ENCODE measurements at places on chromosomes 13 and 19.

DNA sequence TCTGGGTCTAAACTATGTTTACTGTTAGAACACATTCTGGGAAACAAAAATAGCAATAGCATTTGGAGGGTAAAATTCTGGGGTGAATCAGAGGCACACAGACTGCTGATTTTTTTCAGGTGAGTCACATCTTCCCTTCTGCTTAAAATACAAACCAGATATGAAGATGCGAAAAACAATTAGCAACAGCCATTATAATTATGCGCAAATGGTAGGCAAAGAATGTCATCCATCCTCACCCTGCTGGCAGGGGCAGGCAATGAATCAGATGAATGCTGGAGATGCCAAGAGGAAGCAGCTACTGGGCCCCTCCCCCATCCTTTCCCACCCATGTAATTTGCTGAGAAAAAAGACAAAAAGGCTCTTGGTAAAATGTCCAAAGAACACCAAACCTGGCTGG is 282.9 kb downstream of the KLF5 start:
- DNase-seq, result no peak

DNA sequence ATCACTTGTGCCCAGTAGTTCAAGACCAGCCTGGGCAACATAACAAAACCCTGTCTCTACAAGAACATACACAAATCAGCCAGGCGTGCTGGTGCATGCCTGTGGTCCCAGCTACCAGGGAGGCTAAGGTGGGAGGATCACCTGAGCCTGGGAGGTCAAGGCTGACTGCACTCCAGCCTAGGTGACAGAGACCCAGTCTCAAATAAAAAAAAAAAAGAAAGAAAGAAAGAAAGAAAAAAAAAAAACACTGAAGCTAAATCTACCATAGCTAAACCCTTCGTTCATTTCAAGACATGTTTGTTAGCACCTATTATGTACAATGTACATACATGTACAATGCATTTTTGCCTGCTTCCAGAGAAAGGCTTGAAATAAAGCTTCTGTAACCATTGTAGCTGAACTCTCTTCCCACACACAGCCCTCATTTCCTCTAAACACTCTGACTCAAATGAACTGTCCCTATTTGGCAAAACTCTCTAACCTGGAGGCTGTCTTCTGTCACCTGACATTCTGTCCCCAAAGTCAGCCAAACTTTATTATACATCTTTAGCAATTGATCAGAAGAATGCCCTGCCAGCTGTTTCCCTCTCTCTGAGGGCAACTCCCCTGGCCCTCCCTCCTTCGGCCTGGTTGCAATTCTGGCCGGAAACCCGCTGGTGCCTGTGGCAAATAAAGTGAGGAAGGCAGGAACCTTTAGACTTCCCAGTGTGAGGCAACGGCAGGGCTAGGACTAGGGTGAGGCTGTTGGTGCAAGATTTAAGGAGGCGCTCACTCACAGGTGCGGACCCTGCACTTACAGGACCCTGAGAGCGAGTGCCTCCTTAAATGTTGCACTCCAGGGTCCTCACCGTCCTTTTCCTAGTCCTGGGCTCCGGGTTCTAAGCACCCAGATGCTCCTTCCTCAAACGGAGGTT is 1.8 kb downstream of the ETHE1 start:
- no peak for DNase-seq

- no peak for DNase-seq
Observed at GRCh38 chr13:72145383-72145782, 278.4 kb upstream of the DACH1 start.

GRCh38 chr13:36789061-36789460 is 30.0 kb upstream of the RFXAP start:
- DNase-seq, result no peak

- peak; percentile 78 for DNase-seq
Observed at GRCh38 chr19:12796146-12797071, 5.1 kb downstream of the JUNB start.

DNA sequence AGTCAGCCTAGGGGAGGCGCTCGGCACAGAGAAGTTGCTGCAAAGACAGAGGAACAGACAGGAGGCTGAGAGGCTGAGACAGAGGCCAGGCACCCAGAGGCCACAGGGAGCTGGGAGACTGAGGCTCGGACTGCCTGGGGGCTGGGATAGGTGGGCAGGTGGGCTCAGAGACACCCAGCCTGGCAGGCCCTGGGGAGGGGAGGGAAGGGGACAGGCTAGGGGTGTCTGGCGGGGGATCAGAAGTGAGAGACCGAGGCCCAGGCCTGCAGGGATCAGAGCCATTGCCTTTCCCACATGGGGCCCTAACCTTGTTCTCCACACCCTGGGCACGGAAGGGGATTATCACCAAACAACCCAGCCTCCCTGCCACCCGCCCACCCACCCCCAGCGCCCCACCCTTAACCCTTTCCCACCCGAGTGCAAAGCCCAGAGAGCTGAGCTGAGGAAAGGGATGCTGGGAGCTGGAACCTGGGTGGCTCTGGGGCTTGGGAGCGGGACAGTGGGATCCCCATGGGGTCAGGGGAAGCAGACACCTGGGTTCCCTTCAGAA is 1.3 kb downstream of the NTN5 start:
- DNase-seq, result no peak

DNA sequence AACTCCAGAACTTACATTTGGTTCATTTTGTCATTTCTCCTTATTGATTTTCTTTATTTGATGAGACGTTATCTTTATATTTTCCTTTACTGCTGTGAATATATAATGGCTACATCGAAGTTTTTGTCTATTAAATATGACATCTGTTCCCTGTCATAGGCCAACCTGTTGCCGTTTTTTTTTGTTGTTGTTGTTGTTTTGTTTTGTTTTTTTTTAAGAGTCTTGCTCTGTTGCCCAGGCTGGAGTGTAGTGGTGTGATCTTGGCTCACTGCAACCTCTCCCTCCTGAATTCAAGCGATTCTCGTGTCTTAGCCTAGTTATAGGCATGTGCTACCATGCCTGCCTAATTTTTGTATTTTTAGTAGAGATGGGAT is 29.4 kb downstream of the ZNF780B start:
- no peak for DNase-seq

DNA sequence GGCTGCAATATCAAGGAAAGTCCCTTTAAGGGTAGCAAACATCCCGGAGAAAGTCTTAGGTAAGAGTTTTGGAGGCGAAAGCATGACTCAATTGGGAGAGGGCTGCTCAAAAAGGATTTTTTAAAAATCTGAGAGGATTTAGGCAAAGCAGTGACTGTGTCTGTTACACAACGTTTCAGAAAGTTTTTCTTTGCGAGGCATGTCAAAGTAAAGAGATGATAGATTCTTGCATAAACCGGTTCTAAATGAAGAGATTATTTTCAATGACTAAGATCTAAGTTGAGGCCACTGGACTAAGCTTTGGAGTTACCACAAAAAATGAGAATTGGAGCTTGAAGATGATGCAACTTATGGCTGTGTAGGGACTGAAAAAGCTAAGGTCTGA is 43.7 kb upstream of the ENOX1 start:
- no peak for DNase-seq

GRCh38 chr13:79194727-79195126 is 211.3 kb downstream of the RBM26 start:
- DNase-seq, result no peak

DNA sequence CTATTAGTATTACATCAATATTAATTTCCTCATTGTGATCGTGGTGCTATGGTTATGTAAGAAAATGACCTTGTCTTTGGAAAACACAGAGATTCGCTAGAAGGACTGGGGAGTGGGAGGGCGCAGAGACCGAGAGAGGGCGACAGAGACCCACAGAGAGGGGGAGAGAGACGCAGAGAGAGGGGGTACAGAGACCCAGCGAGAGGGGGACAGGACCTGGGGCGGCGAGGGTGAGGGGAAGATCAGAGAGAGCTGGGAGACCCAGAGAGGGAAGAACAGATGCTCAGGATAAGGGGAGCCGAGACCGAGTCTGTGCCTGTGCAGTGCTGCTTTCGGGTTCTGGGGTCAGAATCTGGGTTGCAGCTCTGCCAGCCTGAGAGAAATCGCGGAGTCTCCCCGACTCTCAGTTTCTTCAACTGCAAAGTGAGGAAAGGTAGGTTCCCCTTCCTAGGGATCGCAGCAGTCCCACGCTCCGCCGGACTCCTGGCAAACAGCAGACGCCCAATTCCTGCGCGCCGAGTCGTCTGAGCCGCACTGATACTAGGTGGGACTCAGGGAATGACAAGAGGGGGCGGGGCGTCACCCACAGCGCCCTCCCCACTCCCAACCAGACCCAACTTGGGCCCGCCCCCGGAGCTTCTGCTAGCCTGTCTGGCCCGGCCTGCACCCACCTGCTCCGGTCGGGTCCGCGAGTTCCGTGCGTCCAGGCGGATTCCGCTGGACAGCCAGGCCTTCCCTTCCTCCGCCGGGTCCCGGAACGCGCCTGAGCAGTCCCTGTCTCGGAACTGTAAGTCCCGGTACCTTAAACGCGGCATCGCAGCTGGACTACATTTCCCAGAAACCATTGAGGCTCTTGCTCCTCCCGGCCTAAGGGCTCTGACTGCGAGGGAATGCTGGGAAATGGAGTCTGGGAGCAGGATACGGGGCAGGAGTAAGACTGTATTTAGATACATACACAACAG is 15.3 kb downstream of the IZUMO2 start:
- peak; percentile 64 for DNase-seq

- DNase-seq, result no peak
Observed at GRCh38 chr19:51323481-51324166, 12.2 kb downstream of the IGLON5 start.

Measured in RPMI8226 (cell line).